ENCODE measurements at places on chromosomes 5 and 9.

DNA sequence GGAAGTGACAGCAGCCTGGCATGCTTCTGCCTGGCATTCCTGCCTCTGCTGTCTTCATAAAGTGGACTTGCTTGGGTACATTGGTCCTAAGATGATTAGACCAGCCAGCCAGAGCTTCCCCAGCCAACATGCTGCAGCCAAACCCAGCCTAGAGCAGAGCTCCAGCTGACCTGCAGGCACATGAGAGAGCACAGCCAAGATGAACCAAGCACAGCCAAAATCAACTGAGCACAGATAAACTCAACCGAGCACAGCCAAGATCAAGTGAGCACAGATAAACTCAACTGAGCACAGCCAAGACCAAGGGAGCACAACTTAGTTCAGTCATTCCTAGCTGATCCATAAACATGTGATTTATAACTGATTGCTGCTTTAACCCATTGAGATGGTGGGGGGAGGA, 266.5 kb downstream of the MSX2 start:
- DNase-seq = no peak

DNA sequence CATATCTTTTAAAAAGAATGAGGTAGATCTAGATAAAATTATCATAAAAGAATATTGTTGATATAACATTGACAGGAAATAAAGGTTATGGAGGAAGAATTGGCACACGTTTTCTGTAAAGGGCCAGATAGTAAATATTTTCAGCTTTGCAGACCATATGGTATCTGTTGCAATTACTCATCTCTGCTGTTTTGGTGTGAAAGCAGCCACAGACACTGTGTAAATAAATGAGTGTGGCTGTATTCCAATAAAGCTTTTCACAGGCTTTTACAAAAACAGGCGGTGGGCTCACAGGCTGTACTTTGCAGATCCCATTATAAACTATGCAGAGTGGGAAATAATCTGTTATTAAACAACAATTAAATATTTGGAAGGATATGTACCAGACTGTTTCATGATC, 87.4 kb downstream of the SGCD start:
- DNase-seq = no peak

DNA sequence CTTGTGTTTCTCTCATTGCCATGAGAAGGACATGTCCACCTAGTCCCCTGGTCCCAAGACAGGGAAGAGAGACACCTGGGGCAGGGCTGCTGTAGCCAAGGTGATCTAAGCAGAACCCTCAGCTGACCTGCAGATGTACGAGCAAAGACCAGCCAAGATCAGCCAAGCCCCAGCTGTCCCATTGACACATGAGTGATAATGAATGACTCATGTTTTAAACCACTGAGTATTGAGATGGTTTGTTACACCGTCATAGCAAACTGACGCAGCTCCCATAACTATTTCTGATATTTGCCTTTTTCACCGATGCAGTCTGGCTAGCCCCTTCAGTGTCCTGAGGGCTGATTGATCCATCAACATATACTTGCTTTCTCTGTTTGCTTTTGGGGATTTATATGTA, 6.7 kb downstream of the OR1K1 start:
- no peak for DNase-seq

DNA sequence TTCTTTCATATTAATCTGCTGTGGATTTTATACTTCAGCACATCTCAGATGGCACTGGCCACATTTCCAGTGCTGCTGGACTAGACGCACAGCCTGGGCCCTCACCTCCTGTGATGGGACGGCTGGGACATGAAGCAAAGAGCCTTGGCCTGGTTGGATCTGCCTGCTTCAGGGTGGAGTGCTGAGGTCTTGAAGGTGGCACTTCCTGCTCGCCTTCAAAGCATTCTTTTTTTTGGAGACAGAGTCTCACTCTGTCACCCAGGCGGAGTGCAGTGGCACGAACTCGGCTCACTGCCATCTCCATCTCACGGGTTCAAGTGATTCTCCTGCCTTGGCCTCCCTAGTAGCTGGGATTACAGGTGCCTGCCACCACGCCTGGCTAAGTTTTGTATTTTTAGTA, 73.1 kb downstream of the RAPGEF1 start:
- no peak for DNase-seq

DNA sequence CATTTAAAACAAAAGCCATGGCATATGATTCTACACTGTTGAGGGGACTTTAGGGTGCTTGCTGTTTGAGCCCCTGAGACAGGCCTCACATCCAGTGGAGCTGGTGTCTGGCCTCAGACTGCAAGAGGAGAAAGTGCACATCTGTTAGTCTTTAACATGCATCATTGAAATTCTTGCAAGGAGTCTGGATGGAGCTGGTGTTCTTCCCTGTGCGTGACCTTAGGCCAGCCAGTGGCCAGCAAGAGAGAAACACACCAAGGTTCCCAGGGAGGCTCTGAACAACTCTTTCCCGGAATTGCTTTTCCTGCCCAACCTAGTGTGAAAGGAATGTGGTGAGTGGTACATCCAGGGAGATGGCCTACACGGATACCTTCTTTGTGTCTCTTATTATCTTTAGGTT, 282.8 kb upstream of the TNC start:
- DNase-seq = no peak

DNA sequence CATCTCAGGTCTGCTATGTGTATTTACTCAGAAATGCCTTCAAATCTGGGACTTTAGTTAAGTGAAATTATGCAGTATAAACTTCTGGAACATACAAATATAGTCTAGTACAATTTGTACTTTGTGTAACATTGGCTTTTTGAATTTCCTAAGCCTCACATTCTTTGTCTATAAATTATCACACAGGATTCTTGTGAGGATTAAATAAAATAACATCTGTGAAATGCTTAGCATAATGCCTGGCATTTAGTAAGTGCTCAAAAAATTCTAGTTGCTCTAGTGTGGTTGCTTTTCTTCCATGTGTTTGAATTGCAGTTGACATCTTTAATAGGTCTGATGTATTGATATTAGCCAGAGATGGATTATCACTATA, 2.6 kb downstream of the HMMR start:
- no peak for DNase-seq

DNA sequence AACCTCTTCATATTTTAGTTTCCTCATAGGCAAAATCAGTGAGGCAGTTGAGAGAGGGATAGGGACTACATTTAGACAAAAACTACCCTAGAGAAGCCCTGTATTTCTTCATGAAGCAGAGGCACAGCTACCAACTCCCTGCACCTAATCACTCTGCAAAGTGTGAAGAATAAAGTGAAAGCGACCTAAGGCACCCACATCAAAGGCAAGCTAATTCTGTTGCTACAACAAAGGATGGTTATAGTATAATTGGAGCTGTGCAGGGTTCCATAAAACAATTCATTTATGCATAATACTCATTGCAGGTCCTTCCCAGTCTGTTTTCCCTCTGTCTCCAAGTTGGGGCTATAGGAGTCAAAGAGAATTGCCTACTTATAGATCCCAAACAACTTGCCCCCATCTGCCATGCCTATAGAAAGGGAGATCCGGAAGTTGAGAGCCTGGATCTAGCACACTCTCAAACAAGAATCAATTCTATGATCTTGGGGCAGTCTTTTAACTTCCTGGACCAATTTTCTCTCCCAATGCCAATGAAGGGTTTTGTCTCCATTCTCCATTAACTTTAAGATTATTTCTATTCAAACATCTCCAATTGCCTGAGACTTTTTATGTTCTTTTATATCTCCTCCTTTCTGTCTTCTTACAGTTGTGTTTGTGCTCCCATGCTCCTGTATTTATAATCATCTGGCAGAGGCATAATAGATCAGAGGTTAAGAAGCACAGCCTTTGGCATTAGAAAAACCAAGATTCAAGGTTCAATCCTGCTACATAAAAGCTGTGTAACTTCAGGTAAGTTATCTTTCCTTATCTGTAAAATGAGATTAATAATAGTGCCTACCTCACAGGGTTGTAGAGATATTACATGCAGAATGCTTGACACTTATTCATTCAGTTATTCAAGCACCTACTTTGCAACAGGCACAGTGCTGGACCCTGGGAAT, 56.0 kb upstream of the PTGER4 start:
- no peak for DNase-seq

DNA sequence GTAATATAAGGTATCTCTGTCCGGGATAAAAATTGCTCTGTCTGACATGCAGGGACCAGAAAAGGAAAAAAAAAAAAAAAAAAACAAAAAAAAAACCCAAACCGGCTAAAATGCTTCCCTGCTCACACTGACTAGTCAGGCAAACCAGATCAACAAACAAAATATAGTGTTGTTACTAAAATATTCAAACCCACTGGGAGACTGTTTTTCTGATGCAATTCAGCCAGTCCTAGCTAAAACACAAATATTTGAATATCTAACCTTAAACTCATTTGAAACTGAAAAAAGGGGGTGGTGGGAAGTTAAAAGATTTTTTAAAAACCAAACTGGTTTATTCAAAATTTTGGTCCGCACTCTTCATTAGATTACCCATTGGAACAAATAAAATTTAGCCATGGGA, 61.0 kb downstream of the APBA1 start:
- no peak for DNase-seq

DNA sequence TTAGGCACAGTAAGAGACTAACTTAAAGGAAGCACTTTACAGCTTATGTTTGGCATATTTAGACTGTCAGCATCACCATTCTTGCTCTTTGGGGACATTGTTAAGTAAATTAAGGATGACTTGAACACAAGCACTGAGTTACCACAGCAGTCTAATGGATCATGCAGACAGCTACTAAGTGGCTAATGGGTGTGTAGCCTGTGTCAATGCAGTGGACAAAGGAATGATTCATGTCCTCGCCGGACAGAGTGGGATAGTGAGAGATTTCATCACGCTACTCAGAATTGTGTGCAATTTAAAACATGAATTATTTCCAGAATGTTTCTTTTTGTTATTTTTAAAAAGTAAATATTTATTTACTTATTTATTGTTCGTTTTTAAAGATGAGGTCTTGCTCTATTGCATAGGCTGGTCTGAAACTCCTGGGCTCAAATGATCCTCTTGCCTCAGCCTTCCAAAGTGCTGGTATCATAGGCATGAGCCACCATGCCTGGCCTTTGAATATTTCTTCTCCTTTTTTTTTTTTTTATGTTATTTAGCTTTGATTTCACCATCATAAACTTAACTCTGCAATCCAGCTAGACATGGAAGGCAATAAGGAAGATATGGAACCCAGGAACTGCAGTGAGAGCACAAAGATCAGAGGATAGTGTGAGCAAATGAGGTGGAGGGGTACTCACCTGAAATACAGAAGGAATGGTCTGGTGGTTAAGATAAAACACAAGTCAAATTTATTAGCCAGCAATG, 53.0 kb upstream of the KLF4 start:
- DNase-seq = no peak

GRCh38 chr5:1874771-1875220, 7.9 kb downstream of the IRX4 start:
- DNase-seq = no peak

- DNase-seq = no peak
These were observed 14.1 kb upstream of the GPR150 start for GRCh38 chr5:95605786-95606185.

DNA sequence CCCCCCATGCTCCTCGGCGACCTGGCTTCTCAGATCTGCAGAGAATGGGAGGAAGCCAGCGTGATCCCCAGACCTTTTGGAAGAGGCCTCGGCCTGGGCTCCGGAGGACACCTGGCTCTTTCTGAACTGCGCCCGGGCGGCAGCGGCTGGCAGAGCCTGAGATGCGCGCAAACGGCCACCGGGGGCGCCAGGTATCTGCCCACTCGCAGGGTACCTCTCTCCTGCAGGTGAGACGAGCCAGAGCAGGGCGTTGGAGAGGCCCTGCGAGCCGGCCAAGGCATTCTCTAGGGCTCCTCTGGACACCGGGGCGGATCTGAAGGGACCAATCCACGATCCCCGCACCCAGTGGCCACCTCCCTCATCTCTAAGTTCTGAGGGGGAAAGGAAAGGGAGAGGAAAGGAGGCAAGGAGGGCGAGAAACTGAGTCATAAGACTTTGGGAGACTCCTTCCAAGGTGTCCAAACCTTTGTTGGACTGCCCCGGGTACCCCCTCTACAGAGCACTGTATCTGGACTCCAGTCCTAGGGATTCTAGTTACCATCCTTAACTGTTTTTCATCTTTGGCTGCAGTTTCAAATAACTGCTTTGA, 55.0 kb upstream of the SLC46A2 start:
- no peak for DNase-seq

DNA sequence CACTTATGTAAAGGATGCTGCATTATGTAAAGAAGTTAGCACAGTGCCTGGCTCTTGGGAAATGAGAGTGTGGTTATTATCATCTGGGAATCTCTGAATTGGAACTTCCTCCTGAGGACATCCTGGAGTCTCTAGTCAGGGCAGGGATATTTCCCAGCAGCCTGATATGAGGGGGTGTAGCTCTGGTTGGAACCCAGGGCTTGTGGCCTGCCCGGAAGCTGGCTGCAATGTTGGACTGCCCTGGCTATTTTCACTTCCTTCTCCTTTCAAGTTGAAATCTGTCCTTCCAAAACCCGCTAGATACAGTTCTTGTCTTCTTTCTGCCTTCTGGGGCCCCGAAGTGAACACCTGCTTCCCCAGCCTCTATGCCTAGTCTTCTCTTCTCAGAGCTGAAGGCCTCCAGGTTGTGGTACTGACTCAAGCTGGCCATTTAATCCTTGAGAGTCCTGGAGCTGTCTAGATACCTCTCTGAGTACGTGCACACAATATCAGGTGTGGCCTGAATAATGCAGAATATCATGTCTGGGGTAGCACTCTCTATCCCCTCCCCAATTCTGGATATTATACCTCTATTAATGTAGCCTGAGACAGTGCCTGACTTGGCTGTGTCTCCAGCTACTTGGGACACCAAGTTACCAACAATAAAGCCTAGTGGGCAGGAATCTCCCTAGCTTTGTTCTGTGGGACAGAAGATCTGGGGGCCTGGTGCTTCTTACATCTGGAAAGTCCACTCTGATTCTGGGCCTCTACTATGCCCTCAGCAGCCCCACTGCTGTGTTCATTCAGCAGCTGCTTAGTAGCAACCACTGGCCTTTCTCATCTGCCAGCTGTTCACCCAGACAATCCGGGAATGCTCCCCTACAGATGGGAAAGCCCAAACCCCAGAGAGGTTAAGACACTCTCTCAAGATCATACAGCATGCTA, 45.0 kb downstream of the SLC6A7 start:
- DNase-seq = no peak

All from skin of body (tissue), 3 donors.